ENCODE measurements at places on chromosomes 12 and 14. TPM values are rescaled to one million over a fixed set of nuclear protein-coding genes. Genes with fewer than 3 reads are reported as not detected.

Gene SLC16A7
- total RNA-seq = 31.9 TPM

Gene TPH2
- not detected for total RNA-seq

Gene TMEM63C
- 0.65 TPM for total RNA-seq

Gene GARIN6
- not detected for total RNA-seq
